T-helper 2 cell treated with Interferon-gamma antibody and Interleukin-4, amounts not matched to agents 100 ng/mL and 5 ng/mL, for 36 hours (primary cell): ENCODE measurements at places on chromosomes 13 and 19. TPM values are rescaled to one million over a fixed set of nuclear protein-coding genes. Genes with fewer than 3 reads are reported as not detected.

Gene APOC4
- not detected in 2 replicates for total RNA-seq

Gene SIGLEC12
- 1.1 and 1.4 TPM in 2 replicates for total RNA-seq

Gene RPL13A
- 2,471 and 2,495 TPM in 2 replicates for total RNA-seq

Gene B3GLCT
- total RNA-seq, result 5.1 and 5.7 TPM in 2 replicates

Gene NOTCH3
- total RNA-seq, result not detected in 2 replicates

Gene GARIN5A
- total RNA-seq, result 0.23 and 0.36 TPM in 2 replicates

Gene MAMSTR
- total RNA-seq, result 1.00 and 1.1 TPM in 2 replicates

Gene KCNC3
- 9.4 and 9.5 TPM in 2 replicates for total RNA-seq

Gene CD22
- 0.20 and 0.70 TPM in 2 replicates for total RNA-seq

Gene PCDH17
- not detected in 2 replicates for total RNA-seq

Gene KLK4
- not detected in 2 replicates for total RNA-seq

Gene POU4F1
- 0.02 and 0.11 TPM in 2 replicates for total RNA-seq

Gene VSIG10L
- 2.0 and 2.4 TPM in 2 replicates for total RNA-seq

Gene ATP4B
- not detected in 2 replicates for total RNA-seq

Gene DACT3
- 0.34 and 0.55 TPM in 2 replicates for total RNA-seq

Gene GJB2
- total RNA-seq, result 2.9 and 3.7 TPM in 2 replicates

Gene MAG
- total RNA-seq, result 0.09 and 0.36 TPM in 2 replicates

Gene FCHO1
- total RNA-seq, result 84.7 and 85.4 TPM in 2 replicates

Gene FGF21
- not detected in 2 replicates for total RNA-seq

Gene BRME1
- total RNA-seq, result 10.5 and 11.3 TPM in 2 replicates

Gene MYH14
- not detected in 2 replicates for total RNA-seq

Gene RDH8
- total RNA-seq, result not detected in 2 replicates

Gene CCDC8
- not detected in 2 replicates for total RNA-seq

Gene MCEMP1
- not detected in 2 replicates for total RNA-seq

Gene PROZ
- total RNA-seq, result 0.18 and 0.20 TPM in 2 replicates

Gene TEX26
- total RNA-seq, result not detected in 2 replicates
